Thoracic aorta (tissue), 2 donors: ENCODE measurements at places on chromosomes 2 and 18.

- no peak for DNase-seq
These were observed 85.7 kb downstream of the B3GNT2 start for GRCh38 chr2:62281663-62282062.

DNA sequence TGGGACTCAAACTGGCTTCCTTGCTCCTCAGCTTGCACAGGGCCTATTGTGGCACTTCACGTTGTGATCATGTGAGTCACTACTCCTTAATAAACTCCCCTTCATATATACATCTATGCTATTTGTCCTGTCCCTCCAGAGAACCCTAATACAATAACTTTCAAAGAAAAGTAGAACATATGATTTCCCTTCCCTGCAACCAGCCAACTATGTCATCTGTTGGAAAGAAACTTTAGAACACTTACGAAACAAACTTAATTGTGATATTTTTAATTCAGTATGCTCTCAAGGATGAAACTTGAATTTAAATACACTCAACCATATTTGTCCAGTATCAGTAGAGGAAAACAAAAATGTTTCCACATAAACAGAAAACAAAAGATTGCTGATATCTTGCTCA lies 84.4 kb downstream of the DYM start:
- DNase-seq: no peak

DNA sequence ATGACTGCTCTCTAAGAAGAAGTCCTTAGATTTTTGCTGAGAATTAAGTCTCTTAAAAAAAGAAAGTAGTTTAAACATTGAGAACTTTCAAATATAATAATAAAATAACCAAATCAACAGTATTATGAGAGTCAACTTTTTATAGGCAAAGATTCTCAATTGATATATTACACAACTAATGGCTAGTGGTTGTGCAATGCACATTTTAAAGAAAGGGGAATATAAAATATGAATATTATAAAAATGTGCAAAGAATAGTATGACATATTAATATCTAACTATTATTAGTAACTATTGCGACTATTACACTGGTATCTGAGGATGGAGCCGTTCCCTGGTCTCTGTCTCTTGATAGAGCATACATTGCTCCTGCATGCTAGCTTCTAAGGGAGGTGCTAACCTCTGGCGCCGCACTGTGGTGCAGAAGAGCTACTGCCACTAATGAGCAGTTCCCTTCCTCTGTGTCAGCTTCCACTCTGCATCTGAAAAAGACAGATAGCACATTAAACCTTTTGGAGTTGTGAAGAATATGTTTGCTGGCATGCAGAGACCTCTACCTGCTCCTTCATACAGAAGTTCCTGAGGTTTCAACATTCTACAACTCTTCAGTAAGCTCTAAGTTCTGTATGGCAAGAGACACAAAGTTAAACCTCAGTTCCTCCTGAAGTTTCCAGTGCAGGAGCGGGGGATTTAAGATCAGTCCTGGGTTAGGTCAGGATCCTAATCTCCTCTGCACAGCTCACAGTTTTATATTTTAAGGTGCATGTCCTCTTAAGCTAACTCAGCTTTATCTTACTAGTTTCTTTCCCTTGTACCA lies 3.5 kb upstream of the SLC9A2 start:
- DNase-seq: no peak

- DNase-seq: no peak
These were observed 3.5 kb downstream of the SNRNP200 start for GRCh38 chr2:96301865-96302264.

DNA sequence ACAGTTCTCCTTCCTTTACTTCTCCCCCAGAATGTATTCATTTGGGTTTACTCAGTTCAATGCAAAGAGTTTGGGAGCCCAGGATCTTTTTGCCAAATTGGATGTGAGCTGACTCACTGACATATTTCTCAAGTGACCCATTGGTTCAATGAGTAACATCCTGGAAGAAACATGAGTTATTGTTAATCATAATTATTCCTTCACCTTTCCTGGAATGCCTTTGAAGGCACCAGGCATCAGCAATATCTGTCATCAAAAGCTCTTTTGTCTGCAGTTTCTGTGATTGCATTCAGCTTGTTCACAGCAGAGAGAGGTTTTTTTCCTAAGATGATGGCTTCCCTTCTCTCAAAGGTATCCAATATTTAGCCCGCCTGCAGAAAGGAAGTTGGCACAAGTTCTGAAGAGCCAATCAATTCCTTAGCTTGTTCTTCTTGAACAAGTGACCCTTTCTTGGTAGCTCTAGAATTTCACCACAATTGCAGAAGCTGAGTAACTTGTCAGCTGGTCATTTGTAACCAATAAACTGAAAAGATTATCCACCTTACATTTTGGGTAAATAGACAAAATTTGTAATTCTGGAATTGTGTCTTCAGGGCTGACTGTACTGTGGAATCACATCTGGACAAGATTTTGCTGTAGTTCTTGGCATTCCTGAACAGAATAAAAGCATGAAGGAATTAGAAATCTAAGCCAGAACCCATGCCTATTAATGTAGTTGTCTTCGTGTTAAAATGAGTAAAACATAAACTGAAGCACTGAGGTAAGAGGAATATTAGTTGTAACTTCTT lies 72.2 kb upstream of the TMEM17 start:
- no peak for DNase-seq

GRCh38 chr2:204282525-204282924 lies 262.8 kb upstream of the PARD3B start:
- DNase-seq: no peak

DNA sequence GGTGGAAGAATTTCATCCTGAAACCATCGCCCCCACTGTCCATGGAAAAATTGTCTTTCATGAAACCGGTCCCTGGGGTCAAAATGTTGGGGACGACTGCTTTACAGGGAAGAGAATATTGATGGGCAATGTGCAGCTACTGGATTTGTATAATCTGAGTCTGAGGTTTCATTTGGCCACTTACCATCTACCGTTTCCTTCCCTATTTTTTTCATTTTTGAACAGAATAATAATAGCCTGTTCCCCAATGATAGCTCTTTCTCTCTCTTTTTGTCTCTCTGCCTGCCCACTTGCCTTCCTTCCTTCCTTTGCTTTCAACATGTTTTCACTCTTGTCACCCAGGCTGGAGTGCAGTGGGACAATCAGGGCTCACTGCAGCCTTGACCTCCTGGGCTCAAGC lies 78.3 kb upstream of the TLK1 start:
- DNase-seq: no peak

DNA sequence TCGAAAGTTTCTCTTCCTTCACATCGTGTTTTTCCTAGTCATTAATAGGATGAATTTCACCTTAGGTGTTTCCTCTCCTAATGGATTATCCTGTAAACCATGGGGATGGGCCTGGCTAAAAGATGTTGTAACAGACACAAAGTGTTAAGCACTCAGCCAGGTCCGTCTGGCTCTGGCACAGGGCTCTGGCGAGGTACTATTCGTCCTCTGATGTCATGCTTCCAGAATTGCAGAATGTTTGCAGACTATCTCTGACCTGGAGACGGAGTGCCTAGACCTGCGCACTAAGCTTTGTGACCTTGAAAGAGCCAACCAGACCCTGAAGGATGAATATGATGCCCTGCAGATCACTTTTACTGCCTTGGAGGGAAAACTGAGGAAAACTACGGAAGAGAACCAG lies 13.2 kb downstream of the ATG16L1 start:
- no peak for DNase-seq

- no peak for DNase-seq
These were observed 15.9 kb downstream of the GLI2 start for GRCh38 chr2:120751553-120751952.

DNA sequence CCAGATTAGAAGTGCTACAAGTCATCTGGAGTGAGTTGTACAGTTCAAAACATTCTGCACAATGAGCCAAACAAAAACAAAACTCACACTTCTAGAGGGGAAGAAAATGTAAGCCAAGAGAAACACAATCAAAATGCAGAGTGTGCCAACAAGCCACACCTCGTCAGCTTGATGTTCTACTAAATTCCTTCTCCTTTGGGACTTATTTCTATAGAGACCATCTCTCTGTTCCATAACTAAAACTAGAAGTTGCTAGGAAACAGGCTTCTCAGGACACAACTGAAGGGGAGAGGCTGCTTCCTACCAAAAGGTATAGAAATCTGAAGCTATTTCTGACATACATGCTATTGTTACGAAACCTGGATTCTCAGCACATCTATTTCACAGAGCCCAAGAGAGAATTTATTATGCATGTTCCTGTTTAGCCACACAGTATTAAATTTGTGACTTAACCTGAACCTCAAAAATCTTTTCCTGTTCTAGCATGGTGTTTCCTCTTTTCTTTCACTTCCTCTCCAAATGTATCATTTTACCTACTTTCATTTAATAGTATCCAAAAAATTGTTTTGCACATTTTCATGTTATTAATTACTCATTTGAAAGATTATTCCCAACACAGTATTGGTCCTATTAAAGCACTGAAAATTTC lies 211.4 kb upstream of the CCDC150 start:
- no peak for DNase-seq

- no peak for DNase-seq
These were observed 383.2 kb downstream of the BCL11A start for GRCh38 chr2:60170272-60170671.

GRCh38 chr2:112791693-112792230 lies 7.5 kb upstream of the IL1A start:
- no peak for DNase-seq

- no peak for DNase-seq
These were observed 87.7 kb upstream of the LRP1B start for GRCh38 chr2:142218471-142218870.

DNA sequence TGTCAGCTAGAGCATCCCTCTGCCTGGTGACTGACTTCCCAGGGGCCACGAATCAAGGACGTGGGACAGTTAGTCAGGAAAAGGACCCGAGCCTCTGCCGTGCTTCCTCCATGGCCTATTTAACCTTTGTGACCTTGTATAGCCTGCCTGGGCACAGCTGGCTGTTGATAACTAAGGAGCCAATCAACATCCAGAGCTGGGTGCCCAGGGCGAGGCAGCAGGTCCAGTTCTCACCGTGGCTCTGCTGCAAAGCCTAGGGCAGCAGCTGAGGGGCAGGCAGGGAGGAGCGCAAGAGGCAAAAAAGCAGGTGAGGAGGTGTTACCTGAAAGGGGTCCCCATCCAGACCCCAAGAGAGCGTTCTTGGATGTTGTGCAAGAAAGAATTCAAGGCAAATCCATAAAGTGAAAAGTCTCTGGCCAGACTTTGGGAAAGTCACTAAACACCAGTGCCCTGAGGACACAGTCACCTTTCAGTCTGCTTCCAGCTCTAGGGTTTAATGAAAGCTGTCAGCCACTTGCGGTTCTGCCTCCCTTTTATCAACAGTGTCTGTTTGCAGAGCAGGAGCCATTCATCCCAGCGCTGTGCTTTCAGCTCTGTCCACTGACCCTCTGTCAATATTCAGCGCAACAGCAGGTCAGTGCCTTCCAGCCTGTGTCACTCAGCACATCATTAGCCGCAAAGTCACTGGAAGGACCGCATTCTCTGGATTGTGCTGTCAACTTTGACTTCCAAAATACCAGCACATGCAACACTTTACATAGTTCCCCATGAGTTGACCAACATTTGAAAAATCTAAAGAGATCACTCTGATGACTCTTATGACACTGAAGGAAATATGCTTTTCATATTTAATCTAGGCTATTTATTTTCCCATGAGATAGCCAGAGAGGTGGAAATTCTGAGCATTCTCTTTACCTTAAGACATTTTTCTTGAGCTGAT lies 38.6 kb upstream of the ASAP2 start:
- no peak for DNase-seq

GRCh38 chr2:175371378-175371777 lies 189.9 kb upstream of the ATP5MC3 start:
- DNase-seq: no peak

DNA sequence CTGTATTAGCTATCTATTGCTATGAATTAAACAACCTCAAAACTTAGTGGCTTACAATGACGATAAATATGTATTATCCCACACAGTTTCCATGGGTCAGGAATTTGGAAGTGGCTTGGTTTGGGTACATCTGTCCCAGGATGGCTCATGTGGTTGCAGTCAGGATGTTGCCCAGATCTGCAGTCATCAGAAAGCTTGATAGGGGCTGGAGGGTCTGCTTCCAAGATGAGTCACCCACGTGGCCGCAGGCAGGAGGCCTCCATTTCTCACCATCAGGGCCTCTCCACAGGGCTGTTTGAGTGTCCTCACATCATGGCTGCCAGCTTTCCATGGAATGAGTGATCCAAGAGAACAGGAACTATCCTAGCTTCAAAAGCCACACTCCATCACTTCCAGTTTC lies 46.4 kb downstream of the CHRNA1 start:
- no peak for DNase-seq

GRCh38 chr2:169525434-169525833 lies 15.9 kb downstream of the KLHL41 start:
- DNase-seq: no peak

DNA sequence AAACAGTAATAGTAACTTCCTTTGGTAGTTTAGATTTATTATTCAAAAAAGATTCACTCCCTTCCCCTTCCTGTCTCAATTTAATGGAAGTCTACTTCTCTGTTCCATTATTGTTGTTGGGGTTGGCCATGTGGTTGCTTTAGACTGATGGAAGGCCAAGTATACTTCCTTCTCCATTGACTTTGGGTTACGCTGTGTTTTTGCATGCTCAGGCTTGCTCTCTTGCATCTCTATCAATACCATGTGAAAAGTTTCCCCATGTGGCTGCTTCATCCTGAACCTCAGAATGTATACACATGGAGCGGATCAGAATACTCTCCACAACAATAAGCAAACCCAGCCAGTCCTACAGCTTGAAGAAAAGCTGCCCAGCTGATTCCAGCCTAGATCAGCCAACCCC lies 20.3 kb downstream of the CFAP210 start:
- DNase-seq: no peak

- DNase-seq: no peak
These were observed 46.0 kb downstream of the ADCY3 start for GRCh38 chr2:24874035-24874434.

- DNase-seq: no peak
These were observed 11.3 kb upstream of the STK25 start for GRCh38 chr2:241519669-241520068.

- no peak for DNase-seq
These were observed 329.9 kb upstream of the RAB12 start for GRCh38 chr18:8279346-8279745.

DNA sequence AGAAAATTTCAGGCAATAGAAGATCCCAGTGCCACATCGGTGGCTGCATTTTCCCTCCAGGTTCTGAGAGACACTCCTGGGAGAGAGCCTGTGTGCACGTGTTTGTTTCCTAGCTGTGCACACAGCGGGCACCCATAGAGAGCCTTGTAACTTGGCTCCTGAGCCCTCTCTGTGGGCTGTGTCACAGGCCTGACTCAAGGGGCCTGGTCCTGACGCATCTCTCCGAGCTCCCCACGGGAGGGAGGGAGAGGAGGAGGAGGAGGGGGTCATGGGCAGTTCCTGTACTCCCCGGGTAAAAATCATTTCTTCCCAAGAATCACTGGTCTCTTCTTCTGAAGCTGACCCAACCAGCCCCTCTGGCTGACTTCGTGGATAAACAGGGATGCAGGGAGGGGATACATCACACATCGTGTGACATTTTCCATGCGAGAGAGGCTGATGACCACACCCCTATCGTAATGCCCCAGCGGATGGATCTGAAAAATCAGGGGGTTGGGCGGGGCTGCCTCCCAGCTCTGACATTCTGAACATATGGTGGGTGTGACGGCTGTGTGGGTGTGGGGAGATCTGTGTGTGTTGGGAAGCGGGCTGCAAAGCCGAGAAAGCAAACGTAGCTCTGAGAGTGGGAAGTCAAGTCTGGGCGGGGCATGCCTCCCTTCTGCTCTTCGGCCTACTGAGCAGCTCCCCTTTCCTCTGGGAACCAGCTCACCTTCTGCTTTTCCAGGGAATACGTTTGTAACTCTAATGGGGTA lies 308.3 kb upstream of the HS6ST1 start:
- no peak for DNase-seq

- DNase-seq: no peak
These were observed 5.1 kb downstream of the MTERF4 start for GRCh38 chr2:241096979-241097378.

- DNase-seq: no peak
These were observed 188.7 kb upstream of the ZEB2 start for GRCh38 chr2:144708626-144709025.
